A549 treated with CORT108297 at 1 μM for 4 hours (cell line): ENCODE measurements at places on chromosomes 3 and 15. TPM values are rescaled to one million over a fixed set of nuclear protein-coding genes. Genes with fewer than 3 reads are reported as not detected.

SAXO2 gene
- total RNA-seq: 2.2 to 3.2 TPM (median 2.3 TPM) in 5 replicates

FGF12 gene
- total RNA-seq: 0.51 to 0.69 TPM (median 0.60 TPM) in 5 replicates

CFAP91 gene
- total RNA-seq: 0.22 to 0.56 TPM (median 0.23 TPM) in 5 replicates

THPO gene
- total RNA-seq: 0.06 to 0.07 TPM in 2 of 5 replicates, not detected in the others

LINGO1 gene
- 8.5 to 13.7 TPM (median 9.8 TPM) in 5 replicates for total RNA-seq

ATP13A4 gene
- total RNA-seq: 0.06 TPM in 1 of 5 replicates, not detected in the others

STARD5 gene
- total RNA-seq: 1.5 to 2.3 TPM (median 2.0 TPM) in 5 replicates

GOLGA6L7 gene
- not detected in 5 replicates for total RNA-seq

RAD51 gene
- 18.1 to 22.0 TPM (median 19.8 TPM) in 5 replicates for total RNA-seq

CHRFAM7A gene
- 4.5 to 7.5 TPM (median 7.2 TPM) in 5 replicates for total RNA-seq

INAFM2 gene
- total RNA-seq: 5.0 to 5.8 TPM (median 5.6 TPM) in 5 replicates

SLC28A1 gene
- total RNA-seq: 0.05 TPM in 2 of 5 replicates, not detected in the others

FAM3D gene
- not detected in 5 replicates for total RNA-seq
